ENCODE measurements at places on chromosomes 4 and X.
A peak's percentile ranks its signal among the peaks of the same experiment; 100 is the strongest.

- no peak for DNase-seq
Observed at GRCh38 chrX:16435399-16435986, 214.5 kb upstream of the S100G start.

DNA sequence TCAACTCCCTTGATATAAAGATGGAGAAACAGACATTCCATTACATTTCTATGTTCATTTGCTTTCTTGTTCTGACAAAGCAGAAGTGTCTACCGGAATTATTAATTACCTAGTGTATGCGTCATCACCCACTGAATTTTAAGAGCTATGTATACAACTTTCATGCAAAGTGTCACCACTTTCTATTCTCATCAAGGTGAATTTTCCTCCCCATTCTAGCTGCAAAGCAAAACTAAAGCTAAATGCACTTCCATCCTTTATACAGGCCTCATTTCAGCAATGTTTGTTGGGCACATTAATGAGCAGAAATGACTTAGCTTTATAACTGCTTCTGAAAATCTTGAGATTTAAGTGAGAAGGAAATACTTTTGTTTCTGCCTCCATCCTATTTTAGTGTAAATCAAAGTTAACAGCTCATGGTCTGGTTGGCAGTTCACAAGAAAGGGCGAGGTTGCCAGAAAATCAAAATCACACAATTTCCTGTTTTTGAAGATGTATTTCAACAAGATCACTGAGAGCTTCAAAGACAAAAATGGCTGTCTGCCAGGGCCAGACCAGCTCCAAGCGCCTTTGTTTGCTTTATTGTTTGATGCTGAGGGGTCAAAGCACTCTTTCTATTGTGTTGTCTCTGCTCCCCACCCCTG is 7.2 kb upstream of the FAM9C start:
- DNase-seq, result no peak

DNA sequence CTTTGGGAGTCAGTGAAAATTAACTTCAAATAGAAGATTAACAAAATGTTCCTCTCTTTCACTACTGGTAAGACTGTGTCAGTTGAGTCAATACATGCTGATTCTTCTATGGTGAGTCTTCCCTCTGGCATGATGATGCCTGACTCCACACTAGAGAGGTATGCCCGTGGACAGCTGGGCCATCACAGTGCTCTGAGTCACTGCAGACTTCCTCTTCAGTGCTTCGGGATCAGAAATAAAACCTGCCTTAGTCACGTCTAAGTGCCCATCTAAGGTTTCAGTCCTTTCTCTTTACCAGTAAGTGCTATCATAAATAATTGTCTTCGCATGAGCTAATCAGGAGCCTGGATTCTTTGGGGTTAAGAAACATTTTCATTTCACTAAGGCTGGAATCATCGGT is 1.6 kb upstream of the ASB5 start:
- no peak for DNase-seq

GRCh38 chr4:80918004-80918403 is 112.5 kb upstream of the BMP3 start:
- DNase-seq, result no peak

GRCh38 chr4:88240297-88240714 is 44.1 kb downstream of the PPM1K start:
- no peak for DNase-seq

- no peak for DNase-seq
Observed at GRCh38 chr4:67103001-67103747, 442.1 kb downstream of the CENPC start.

- no peak for DNase-seq
Observed at GRCh38 chr4:89894649-89895550, at the start of gene MMRN1. TSS of gene MMRN1 (plus strand) at chr4:89894854. CDS start at chr4:89894972, 118 bp downstream.

- DNase-seq, result no peak
Observed at GRCh38 chrX:80282535-80282934, 137.7 kb upstream of the TENT5D start.

GRCh38 chr4:179858221-179858620 is 2385.0 kb upstream of the TENM3 start:
- DNase-seq, result no peak

- no peak for DNase-seq
Observed at GRCh38 chr4:168849997-168850396, 160.1 kb downstream of the CBR4 start.

GRCh38 chr4:55545641-55546505 is 836 bp downstream of the CLOCK start:
- DNase-seq, result peak; percentile 77

GRCh38 chr4:7112656-7113055 is 44.8 kb upstream of the GRPEL1 start:
- no peak for DNase-seq

DNA sequence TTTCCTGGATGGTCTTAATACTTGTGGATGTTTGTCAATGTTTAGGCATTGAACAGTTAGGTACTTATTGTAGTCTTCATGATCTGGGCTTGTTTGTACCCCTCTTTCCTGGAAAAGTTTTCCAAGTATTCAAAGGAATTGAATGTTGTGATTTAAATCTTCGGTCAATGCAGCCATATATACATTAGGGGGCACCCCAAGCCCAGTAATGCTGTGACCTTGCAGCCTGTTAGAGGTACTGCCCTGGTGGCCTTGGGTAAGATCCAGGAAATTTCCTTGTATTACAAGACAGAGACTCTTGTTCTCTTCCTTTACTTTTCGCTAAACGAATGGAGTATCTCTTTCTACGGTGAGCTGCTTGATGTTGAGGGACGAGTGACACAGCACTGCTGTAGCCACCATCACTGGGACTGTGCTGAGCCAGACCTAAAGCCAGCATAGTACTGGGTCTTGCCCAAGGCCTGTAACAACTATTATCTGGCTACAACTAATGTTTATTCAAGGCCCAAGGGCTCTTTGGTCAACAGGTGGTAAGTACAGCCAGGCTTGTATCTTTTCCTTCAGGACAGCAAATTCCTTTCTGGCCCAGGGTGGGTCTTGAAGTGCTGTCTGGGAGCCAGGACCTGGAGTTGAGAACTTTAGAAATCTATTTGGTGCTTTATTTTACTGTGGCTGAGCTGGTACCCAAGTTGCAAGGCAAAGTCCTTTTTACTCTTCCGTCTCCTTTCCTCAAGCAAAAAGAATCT is 118.3 kb upstream of the ATOH1 start:
- no peak for DNase-seq

DNA sequence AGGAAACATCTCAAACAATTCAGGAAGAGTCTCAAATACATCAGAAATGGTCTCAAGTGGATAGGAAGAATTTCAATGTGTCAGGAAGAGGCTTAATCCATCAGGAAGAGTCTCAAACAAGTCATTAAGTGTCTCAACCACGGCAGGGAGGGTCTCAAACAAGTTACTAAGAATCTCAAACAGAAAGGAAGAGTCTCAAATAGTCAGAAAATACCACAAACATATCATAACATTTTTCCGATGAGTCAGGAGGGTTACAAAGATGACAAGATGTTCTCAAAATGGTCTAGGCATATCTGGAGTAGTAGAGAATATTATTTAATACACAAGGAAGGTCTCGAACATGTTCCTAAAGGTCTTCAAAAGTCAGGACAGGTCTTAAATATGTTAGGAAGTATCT is 109.3 kb upstream of the USP9X start:
- DNase-seq, result no peak

GRCh38 chr4:36432586-36432985 is 151.2 kb downstream of the DTHD1 start:
- no peak for DNase-seq

DNA sequence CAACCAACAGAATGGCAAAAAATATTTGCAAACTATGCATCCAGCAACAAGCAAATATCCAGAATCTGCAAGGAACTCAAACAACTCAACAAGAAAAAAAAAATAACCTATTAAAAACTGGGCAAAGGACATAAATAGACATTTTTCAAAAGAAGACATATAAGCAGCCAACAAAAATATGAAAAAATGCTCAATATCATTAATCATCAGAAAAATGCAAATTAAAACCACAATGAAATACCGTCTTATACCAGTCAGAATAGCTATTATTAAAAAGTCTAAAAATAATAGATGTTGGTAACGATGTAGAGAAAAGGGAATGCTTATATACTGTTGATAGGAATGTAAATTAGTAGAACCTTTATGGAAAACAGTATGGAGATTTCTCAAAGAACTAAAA is 53.4 kb downstream of the WDR19 start:
- DNase-seq, result no peak

DNA sequence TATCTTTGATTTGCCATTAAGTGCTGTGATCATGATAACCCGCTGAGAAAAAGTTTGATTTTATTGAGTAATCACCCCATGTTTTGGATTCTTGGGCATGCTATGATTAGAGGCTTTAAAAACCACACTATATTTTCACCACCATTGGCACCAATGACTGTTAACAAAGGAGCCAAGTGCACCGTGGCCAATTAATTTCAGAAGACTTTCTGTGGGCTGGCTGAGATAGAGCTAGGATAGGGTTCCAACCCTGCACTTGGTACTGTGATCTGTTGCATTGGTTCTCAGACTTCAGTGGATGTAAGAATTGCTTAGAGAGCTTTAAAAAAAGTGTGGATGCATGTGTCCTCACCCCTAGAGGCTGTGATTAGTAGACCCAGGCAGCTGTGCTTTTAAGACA is 32.4 kb downstream of the OCRL start:
- no peak for DNase-seq
